Stimulated activated naive CD8-positive, alpha-beta T cell treated with anti-CD3 and anti-CD28 coated beads, Interleukin-15, amount 100 ng/mL, for 72 hours (primary cell): ENCODE measurements at places on chromosomes 1 and 21.

- no peak for DNase-seq
Observed at GRCh38 chr1:207404849-207405525, 49.1 kb upstream of the CR2 start.

DNA sequence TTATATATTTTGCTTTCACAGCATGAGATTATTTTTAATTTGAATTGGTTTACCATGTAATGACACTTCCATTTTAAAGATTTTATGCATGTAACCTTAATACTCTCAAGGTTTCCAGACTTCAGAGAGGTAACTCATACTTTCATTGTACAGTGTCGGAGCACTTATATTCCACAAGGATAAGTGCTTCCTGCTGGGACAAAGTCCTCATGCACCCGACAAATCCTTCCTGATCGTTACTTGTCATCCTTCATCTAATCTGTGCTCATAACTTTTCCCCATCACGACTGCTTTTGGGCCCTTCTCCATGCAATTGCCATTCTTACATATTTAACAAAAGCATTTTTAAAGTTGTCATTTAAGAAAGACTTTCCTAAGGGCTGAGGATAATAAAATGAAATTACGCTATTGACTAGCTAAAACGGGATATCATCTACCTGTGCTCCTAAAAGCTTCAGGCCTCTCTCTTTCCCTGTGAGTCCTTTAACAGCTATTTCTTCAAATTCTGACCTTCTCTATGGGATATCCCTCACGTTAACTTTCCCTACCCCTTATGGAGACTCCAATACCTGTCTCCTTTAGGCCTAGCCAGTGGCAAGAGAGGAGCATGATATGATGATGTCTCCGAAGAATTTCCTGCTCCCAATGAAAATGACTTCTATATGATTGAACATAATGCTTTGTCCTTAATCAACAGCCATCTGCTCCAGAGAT, 59.3 kb downstream of the NCAM2 start:
- no peak for DNase-seq

GRCh38 chr1:97243973-97244560, 522.5 kb downstream of the PTBP2 start:
- no peak for DNase-seq

DNA sequence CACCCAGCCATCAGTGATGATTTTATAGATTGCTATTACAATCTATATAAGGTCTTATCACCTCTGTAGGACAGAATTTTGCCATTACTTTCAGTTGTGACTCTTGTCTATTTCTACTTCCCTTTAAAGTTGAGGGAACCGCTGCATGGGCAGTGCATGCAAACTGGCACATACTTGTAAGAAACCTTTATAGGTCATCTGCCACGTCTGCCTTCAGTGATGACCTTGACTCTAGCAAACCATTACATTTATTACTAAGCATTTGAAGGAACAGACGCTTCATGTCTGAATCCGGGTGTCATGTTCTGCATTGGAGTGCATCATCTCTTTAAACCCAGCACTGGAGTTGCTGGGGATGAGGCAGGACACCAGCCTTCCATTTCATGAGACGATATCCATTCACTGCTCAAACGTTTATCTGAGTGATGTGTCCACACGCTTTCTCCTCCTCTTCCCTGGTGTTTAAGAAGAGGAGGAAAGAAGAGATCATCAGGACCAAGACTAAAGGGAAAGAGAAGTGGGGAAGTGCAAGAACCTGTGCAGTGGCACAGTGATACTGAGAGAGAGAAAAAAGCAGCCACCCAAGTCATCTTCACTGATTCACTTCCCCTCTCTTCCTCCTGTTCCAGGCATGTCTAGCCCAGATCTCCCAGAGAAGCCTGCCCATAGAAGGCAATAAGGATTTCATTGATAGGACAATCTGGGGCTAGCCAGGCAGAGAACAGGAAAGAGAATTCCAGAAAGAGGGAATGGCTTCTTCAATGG, 14.1 kb downstream of the CCSAP start:
- DNase-seq: no peak

GRCh38 chr1:241229216-241229615, 127.8 kb downstream of the RGS7 start:
- no peak for DNase-seq
